ENCODE measurements at places on chromosomes 3 and 15.

DNA sequence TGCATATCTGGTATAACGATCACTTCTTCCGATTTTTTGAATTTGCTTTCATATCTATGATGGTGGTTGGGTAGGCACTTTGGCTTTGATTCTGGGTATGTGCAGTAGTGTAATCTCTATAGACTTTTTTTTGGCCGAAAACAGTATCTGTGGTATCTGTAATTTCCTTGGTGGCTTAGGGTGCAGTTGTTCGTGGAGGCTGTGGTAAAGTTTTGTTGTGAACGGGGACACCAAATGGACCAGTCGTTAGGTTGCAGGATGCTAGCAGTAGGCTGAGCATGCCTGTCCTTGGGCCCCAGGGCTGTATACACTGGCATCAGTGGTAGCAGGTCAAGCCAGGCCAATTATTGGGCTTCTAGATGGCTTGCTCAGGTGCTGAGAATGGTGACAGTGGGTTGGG is 55.2 kb downstream of the CCDC66 start:
- no peak for DNase-seq

GRCh38 chr3:189137416-189137815 is 34.4 kb upstream of the TPRG1 start:
- no peak for DNase-seq

GRCh38 chr15:87614704-87615103 is 641.8 kb downstream of the NTRK3 start:
- no peak for DNase-seq

DNA sequence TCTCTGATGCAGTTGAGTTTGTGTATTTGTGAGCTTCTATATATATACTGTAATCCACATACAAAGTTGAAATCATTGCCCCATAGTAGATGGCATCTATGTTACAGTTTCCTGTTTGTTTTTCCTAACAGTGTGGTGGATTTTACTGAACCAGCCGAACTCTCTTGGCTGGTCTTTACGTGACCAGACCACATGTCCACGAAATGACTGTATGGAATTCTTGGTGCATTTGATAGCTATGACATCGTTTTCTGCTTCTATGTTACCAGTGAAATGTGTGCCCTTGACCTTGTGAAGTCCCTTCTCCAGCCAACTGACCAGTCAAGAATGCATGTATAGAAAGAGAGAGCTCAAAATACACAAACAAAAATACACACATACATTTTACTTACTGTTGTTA is 1.8 kb downstream of the KCNMB2 start:
- no peak for DNase-seq

All from endodermal cell (in vitro differentiated cells).